ENCODE measurements at places on chromosomes 1 and 21.

- DNase-seq = no peak
Measured at GRCh38 chr1:18262726-18263125, 155.1 kb downstream of the IGSF21 start.

DNA sequence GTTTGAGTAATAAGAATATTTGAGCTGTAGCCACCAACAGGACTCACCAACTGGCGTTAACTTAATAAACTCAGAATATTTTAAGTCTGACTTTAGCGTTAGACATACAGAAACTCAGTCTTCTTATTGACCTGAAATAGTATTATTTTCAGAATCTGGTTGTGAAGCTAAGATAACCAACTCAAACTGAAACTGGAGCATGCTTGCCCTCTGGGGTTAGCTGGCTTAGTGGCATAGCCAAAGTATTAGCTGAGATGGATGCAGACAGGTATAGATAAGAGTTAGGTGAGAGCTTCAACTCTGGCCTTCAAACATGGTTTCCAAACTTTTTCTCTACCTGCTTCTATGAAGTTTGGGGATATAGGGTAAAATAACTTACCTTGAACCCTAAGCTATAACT, 40.5 kb downstream of the AMY1C start:
- no peak for DNase-seq

- no peak for DNase-seq
Measured at GRCh38 chr1:234186037-234186688, 187.1 kb upstream of the COA6 start.

DNA sequence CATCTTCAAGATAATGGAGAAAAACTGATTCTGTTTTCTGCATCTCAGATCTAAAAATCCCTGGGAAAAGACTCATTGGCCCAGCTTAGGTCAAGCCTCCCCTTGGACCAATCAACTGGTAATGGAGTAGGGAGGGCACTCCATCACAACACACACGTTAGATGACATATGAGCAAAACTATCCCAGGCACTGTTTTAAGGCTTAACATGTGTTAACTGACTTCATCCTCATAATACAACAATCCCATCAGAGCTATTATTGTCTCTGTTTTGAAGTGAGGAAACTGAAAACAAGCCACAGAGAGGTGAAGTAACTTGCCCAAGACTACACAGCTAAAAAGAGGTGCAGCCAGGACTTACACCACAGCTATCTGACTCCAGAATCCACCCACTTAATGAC, 14.7 kb upstream of the CITED4 start:
- DNase-seq = no peak

DNA sequence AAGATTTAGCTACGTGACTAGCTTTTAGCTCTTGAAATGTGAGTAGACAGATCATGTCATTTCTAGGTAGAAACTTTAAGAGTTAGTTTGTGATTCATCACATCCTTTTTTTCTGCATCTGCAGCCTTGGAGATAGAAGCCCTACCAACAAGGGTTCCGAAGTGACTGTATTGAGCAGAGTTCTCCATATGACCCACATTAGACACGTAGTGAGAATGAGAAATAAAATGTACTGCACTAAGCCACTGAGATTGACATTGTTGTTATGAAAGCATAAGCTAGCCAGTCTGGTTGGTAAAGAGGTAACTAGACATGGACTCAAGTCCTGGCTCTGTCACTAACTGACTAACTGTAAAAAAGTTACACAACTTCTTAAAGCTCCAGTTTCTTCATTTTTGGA, 296.1 kb downstream of the PDE4B start:
- DNase-seq = no peak

DNA sequence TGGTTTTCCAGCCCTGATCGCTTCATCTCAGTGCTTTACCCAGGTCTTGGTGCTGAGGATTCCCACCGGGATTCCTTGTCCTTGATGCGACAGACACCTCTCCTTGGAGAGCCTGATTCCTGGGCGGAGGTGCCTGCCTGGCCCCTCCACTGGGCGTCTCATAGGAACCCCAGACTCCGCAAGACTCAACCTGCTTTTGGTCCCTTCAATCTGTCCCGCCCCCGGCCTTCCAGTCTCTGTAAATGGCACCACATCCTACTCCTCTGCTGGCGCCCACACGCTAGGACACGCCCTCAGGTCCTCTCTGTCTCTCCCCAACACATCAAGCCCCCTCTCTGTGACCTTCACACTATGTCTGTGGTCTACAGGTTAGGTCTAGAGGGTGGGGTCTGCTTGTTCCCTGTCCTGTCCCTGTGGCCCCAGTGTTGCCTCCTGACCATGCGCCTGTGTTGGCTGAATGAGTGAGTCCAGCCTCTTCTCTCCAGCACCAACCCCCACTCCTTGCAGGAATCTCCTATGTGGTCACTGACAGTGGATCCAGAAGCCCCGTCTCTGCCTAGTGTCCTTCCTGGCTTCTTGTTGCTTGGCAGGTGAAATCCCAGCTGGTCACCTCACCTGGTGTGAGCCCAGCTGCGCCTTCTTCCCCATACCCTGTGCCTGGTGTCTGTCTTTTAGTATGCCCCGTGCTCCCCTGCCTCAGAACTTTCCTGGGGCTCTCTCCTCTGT, 119.7 kb upstream of the C1orf174 start:
- no peak for DNase-seq

DNA sequence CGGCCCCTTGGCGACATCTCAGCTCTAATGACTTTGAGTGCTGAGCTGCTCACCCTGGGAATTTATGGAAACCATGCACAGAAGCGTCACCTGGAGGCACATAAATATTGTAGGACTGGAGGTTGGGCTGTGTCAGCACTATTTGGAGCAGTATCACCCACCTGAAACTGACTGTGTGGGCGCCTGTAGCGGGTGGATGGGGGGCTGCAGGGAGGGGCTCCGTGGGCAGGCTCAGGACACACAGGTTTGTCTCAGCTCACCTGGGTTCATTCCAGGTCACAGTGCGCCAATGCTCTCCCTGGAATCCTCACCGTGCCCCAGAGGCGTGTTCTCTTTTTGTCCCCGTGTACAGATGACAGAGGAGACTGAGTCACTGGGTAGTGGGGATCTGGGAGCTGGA, 74.8 kb upstream of the ACTL8 start:
- no peak for DNase-seq

GRCh38 chr1:62437273-62437940, 558 bp downstream of the USP1 start:
- no peak for DNase-seq

GRCh38 chr1:179166663-179167417, 62.6 kb downstream of the ABL2 start:
- no peak for DNase-seq

DNA sequence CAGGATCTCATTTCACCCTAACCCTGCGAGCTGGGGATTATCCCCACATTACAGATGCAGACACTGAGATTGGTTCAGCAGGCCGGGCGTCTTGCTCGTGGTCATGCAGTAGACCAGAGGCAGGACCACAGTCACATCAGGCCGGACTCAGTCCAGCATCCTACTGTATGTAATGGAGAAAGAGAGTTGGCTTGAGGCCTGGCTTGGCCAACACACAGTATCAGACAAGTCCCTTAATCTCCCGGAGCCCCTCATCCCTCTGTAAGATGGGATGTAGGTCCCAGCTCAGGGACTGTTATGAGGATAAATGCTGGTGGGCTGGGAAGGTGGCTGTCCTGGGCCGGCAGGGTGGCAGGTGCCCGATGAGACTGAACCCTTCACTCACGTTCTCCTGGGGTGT, 66.1 kb upstream of the ACTL8 start:
- DNase-seq = no peak

GRCh38 chr21:21412096-21412495, 413.9 kb downstream of the NCAM2 start:
- no peak for DNase-seq

DNA sequence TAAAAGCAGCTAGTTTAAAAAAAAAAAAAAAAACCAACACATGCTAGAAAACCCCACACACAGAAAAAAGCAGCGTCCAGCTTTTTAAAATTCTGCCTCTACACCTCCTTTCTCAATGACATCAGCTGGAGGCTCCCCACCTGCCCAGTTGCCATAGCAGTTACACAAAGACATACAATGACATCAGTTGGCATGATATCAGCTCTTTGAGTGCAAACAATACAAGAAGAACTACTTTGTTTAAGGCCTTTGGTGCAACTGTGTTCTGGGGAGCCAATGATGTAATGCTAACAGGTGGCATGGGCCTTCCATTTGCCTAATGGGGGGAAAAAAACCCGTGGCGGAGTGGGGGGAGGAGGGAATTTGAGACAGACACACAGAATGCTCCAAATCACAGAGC, 32.9 kb downstream of the DUSP10 start:
- DNase-seq = peak; percentile 94

DNA sequence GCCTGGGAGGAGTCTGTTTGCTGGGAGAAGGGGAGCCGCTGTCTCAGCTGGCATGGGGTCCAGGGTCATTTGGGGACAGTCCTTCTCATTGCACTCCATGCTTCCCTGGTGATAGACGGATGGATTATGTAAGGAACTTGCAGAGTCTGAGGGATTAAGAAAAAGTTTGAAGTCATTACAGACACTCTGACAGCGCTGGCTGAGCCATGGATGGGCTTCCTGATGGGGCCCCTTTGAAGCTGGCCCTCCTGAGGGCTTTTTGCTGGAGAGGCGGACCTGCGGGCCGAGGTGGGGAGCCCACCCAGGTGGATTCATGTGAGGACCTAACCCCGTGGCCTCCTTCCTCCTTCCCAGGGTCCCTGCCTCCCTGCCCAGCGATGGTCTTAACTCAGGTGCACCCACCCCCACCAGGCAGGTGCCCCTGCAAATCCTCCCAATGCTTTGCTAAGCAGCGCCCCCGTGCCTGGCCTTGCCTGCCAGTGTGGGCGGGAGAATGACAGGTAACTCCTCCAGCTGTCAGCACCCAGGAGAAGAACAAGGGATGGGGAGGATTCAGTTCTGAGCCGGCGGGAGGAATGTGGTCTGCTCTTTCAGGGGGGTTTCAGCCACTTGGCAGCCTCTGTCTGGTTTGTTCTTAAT, 24.2 kb upstream of the C1orf174 start:
- no peak for DNase-seq

GRCh38 chr21:14900058-14900457, 164.7 kb downstream of the NRIP1 start:
- DNase-seq = no peak

- DNase-seq = no peak
Measured at GRCh38 chr1:243837907-243838535, 12.0 kb downstream of the AKT3 start.

- no peak for DNase-seq
Measured at GRCh38 chr1:58904299-58905125, 120.7 kb upstream of the JUN start.

DNA sequence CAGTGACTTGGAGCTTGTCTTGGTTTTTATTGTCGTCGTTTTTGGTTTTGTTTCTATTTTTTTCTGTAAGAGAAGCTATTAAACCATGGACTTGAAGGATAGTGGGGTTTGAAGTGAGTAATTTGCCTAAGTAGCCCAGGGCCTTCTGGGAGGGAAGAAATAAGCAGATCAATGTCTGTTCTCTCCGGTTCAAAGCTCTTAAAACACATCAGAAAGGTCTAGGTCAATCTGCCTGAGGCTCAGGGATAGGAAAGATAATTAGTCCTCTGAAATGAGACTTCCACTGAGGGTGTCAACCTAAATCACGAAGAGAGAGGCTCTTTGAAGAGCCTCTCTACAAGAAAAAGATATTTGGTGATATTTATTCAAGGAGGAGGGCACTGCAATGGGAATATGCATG, 178.0 kb downstream of the MATN1 start:
- DNase-seq = no peak

DNA sequence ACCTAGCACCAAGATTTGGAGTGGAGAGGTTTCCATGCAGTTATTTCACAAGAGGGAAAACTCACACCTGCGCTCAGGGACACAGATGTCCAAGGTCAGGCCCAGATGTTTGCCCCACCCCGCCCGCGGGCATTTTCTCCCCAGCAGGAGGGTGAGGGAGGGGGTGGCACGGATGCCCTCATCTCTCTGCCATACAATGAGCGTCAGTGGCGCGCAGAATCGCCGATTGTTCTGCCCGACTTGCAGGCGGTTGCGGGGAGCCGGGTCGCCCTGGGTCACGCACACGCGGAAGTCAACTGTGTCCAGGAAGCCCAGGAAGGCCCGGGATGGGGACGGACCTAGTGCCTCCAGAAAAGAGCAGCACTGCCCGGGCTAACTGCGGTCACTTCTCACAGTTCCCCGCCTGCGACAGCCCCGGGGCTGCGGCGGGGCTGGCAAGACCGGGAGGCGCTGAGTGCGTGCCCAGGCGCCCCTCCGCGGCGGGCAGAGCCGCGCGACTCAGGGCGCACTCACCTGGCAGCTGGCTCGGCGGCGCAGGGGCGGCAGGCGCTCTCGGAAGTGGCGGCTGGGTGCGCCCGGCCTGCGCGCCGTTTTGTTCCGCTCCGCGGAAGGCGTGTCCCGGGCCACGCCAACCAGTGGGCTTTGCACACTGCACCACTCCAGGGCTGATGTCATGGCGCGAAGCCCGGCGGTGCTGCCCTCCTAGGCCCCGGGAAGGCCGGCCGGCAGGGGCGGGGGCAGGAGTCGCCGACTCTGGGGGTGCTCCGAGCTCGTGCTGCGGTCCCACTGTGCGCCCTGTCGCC, at the start of gene CSRP1:
CSRP1 (minus strand) TSS at position 567 of the 803 bp plus-strand sequence. CDS start 10,820 bp downstream, outside the sequence.
- DNase-seq = peak; percentile 74

- no peak for DNase-seq
Measured at GRCh38 chr1:46581681-46582455, 22.2 kb downstream of the MKNK1 start.

GRCh38 chr1:228108742-228109072, 392 bp downstream of the MRPL55 start:
- DNase-seq = no peak

- no peak for DNase-seq
Measured at GRCh38 chr1:40383095-40383487, 9.6 kb downstream of the SMAP2 start.

DNA sequence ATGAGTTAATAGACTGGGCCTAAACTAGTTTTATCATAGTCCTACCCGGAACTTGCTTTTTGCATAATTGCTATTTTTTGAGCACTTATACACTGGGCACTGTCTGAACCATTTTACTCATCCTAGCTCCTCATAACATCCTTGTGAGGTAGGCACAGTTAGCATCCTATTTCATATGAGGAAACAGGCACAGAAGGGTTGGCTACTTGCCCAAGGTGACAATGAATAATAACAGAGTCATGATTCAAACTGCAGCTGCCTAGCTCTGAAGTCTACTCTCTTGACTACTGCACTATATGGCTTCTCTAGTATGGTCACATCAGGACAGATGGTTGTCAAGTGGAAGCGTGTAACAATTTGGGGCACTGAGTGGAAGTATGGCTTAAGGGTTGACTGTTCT, 18.2 kb upstream of the RC3H1 start:
- peak; percentile 20 for DNase-seq

GRCh38 chr1:53346814-53347176, 18.9 kb upstream of the LRP8 start:
- no peak for DNase-seq

All from NCI-H1092 (cell line).